Astrocyte of the spinal cord (primary cell): ENCODE measurements at places on chromosomes 7 and 10.
A peak's percentile ranks its signal among the peaks of the same experiment; 100 is the strongest.

- no peak for DNase-seq
These were observed 326.0 kb upstream of the NPSR1 start for GRCh38 chr7:34332006-34332405.

GRCh38 chr7:836429-836828, 4.2 kb downstream of the SUN1 start:
- DNase-seq: peak; percentile 54

GRCh38 chr10:47041396-47042198, 130.4 kb downstream of the PTPN20 start:
- no peak for DNase-seq

DNA sequence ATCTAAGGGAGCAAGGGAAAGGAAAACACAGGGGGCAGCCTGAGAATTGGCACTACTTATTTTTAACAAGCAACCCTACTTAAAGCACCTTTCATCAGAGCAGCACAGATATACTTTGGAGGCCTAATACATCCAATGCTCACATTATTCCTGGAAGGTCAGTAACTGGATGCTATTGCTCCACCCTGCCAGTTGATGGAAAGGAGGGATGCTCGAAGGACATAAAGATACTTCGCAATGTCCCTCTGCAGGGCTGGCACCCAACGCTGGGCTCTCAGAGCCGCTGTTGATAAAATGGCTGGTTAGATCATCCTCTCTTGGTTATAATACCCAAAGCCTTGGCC, 307.9 kb upstream of the AOAH start:
- DNase-seq: no peak

- no peak for DNase-seq
These were observed 584.0 kb upstream of the GHITM start for GRCh38 chr10:83555264-83555663.

GRCh38 chr10:33117816-33118215, 159.8 kb upstream of the ITGB1 start:
- DNase-seq: no peak

DNA sequence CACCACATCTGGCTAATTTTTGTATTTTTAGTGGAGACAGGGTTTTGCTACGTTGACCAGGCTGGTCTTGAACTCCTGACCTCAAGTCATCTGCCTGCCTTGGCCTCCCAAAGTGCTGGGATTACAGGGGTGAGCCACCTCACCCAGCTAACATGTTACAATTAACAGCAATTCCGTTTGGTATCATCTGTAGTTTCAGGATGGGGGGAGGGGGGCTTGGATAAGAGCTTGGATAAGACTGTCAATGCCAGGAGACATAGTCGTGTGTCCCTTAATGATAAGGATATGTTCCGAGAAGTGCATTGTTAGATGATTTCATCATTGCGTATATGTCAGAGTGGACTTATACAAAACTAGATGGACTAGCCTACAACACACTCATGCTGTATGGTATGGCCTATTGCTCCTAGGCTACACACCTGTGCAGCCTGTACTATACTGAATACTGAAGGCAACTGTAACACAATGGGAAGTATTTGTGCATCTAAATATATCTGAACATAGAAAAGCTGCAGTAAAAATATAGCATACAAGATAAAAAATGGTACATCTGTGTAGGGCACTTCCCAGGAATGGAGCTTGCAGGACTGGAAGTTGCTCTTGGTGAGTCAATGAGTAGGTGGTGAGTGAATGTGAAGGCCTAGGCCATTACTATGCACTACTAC, 103.9 kb upstream of the TNS3 start:
- no peak for DNase-seq

- DNase-seq: no peak
These were observed 125.5 kb downstream of the RNLS start for GRCh38 chr10:88457660-88458059.

- DNase-seq: no peak
These were observed 319.2 kb upstream of the PLXDC2 start for GRCh38 chr10:19497026-19497425.

DNA sequence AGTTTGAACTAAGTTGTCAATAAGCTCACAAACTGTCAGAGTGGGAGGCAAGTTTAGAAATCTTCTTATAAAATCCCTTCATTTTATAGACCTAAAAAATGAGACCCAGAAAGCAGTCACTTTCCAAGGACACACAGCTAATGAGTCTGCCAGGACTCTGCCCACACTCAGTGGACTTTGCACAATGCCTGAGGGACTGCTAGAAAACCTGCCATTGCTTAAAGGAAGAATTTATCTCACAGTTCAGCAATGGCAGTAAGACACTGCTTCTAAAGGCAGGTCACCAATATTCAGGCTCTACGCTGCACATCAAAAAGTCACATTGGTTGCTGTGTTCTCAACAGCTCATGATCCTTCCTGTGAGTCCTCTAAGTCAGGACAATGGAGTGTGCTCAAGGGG, 698.1 kb downstream of the GRID1 start:
- no peak for DNase-seq

GRCh38 chr10:95880704-95881103, 27.1 kb upstream of the CC2D2B start:
- no peak for DNase-seq
